Activated naive CD4-positive, alpha-beta T cell treated with anti-CD3 and anti-CD28 coated beads, Interleukin-2, amount 50 U/mL, for 16 hours (primary cell): ENCODE measurements at places on chromosomes 13 and 19.

- no peak for DNase-seq
Measured at GRCh38 chr13:81493144-81493543, 1152.2 kb upstream of the SPRY2 start.

DNA sequence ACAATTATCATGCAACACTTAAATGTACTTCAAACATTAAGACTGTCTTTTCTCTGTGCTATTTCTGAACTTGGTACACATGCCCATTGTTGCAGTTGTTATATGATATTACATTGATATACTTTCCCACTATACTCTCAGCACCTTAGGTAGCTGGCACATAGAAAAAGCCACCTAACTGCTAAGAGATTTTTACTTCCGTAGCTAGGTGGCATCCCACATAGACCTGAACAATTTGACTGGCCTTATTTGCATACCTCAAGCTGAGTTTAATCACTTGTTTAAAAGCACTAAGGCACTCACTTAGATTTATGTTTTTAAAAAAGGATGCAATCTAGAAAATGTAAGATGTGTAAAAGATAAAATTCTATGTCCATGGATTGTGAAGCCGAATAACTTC is 194.2 kb downstream of the POU4F1 start:
- DNase-seq: no peak

DNA sequence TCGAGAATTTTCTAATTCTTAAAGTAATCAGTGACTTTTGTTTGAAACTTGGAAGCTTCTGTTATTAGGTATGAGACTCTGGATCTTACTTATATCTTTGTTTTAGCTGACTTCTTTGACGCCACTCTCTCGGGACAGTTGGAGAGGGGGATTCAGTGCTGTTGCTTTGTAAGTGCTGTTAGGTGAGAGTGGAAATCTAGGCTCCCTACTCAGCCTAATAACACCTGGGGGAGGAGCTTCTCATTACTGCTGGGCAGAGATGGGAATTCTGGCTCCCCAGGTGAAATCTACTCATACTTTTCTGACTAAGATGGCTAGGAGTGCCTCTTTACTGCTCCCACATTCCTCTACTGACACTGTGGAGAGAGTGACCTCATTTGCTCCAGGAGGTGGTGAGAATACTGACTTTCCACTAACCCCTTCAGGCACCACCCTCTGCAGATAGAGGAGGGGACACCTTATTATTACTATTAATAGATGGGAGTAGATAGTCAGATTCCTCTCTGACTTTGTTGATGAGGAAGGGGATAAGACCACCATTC is 324.9 kb upstream of the SPRY2 start:
- no peak for DNase-seq

- no peak for DNase-seq
Measured at GRCh38 chr13:110731072-110731471, 17.6 kb downstream of the ING1 start.

DNA sequence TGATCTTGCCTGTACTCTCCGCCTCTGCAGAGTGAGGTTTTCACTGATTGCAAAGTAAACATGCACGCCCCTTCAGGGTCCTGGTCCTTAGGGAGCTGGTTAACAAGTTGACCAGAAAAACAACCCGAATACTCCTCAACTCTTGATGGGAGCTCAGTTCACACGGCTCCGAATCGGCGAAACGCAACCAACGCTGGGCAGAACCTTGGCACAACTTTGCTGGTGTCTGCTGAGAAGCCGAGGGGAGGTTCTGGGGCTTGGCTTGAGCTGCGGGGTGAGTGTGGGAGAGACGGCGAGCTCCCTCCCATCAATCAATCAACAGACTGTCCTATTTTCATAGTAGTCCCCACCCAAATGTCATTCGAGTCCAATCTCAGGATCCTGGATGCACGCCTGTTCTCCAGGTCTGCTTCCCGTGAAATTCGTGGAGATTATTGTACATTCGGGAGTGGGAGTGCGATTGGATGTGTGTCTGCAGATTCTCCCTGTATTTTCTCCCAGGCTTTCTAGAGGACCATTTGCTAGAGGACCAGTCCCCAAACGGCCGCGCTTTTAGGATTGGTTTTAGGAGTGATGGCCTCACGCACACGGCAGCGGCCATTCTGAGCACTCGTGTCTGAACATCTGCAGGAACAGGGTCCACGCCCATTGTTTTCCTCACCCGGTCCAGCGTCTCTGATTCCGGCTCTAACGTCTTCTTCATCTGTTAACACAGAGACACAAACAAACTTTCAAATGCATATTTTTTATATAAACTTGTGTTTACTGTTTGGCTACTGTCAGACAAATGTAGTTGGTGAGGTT is 51.6 kb upstream of the F7 start:
- DNase-seq: no peak

- DNase-seq: no peak
Measured at GRCh38 chr19:17113127-17113785, 37.7 kb downstream of the MYO9B start.

- DNase-seq: no peak
Measured at GRCh38 chr19:23906835-23907234, 7.9 kb upstream of the ZNF726 start.

DNA sequence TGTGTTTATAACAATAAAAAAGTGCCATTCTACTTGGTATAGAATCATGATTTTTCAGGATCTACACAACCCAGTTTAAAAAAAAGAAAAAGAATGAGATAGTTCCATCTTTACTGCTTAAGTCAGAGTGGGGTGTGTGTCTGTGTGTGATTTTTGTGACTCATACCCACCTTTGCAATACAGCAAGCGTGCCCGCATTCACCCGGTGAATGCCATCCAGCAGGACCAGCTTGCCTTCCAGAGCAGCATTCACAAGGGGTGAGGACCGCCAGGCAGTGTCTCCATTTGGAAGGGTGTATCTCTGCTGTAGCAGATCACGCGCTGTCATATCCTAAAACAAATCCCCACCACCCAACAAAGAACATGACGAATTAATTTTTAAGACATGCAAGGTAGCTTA is 127.7 kb downstream of the VWA8 start:
- DNase-seq: no peak

DNA sequence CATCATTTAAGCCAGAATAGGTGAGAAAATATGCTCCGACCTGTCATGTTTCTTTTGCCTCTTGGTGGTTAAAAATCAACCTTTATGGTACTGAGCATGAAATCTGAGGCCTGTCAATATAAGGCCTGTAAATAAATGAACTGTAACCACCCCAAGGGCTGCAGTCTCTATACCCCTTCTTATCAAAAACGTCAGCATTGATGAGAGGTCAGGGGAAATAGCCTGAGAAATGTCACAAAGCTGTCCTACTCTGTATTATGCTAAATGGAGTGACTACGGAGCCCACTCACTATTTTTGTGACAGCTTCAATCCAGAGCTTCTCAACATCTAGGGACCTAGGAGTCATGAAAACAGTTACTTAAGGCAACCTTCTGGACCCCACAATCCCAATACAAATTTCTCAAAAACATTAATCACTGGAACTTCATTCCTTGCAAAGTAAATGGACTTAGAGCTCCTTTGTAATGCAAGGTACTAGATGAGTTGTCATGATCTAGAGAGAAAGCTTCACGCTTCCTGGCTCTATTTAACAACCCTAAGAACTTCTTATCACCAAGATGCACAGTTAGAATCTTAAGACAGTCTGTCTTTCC is 2.7 kb upstream of the RAP2A start:
- no peak for DNase-seq

DNA sequence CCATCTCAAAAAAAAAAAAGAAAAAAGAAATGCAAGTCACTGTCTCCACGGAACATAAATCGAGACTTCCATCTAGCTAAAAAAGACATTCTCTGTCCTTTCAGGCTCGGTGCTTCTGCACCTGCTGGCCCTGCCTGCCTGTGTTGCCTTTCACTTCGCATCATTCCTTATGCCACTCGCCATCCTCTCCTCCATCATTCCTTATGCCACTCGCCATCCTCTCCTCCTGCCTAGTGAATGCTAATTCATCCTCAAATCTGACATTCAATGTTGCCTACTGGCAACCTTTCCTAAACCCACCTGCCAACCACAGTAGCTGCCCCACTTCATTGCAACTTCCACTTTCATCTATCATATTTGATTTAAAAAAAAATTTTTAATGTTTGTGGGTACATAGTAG is 36.7 kb downstream of the KCTD12 start:
- DNase-seq: no peak

DNA sequence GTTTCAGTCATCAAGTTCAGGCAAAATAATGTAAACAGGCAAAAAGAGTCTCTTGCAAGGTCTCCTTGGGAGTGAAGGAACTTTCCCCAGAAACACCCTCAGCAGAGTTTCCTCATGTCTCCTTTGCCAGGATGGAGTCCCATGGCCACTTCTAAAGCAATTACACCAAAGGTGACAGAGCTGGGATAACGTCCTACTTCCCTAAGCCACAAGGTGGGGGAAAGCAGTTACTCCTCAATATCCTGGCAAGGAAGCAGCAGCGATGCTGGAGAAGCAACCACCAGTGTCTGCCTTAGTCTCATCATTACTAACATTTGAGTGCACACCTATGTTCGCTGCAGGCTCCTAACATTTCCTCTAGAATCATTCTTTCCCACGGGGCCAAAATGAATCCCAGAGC is 88.6 kb downstream of the UBL3 start:
- no peak for DNase-seq

- DNase-seq: no peak
Measured at GRCh38 chr19:41987141-41987860, 6.7 kb downstream of the ATP1A3 start.

GRCh38 chr19:37893845-37894575 is 12.4 kb downstream of the WDR87 start:
- no peak for DNase-seq

- no peak for DNase-seq
Measured at GRCh38 chr13:51258612-51259548, 36.7 kb downstream of the FAM124A start.

DNA sequence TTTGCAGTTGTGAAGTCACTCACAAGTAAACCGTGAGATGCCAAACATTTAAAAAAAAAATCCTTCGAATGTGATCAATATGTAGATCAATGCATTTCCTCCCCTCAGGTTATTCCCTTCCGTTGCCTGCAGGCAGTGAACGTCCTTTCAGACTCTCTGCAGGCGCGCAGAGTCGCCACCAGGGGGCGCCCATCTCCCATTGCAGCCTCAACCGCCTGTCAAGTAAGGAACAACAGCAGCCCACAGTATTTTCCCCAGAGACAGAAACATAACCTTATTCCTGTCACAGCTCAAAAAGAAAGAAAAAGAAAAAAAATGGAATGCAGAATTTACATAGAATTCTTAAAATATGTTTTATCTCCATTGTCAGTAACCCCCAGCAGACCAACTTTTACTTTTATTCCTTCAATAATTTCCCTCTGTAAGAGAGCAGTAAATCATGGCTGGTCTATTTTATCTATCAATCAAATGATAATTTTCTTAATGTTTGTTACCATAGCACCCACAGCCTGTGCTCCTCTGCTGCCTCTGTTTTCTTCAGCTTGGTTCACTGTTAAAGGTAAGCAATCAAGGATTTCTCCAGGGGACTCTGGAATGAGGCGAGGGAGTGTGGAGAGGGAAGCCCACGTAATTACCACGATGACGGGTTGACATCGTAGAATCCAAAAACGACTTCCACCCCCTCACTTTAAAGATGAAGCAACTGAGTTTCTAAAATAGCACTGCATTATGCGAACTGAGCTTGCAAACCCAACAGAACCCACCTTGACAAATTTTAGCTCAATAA is 637.6 kb upstream of the ARGLU1 start:
- peak; percentile 51 for DNase-seq

GRCh38 chr13:98795220-98795619 is 42.7 kb upstream of the SLC15A1 start:
- no peak for DNase-seq

DNA sequence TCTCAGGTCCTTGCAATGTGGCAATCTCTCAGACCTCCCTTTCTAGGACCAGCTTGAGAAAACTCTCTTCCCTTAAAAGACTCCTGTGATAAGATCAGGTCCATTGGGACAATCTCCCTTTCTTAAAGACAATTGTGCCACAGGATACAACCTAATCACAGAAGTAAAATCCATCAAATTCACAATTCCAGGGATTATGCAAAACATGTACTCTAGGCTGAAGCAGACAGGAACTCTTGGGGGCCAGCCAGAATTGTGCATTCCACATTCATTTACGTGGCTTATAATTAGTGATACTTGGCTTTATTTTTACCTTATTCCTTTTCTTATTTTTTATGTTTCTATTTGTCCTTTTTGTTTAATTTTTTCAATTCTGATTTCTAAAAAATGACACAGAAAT is 257.9 kb downstream of the KLF12 start:
- DNase-seq: no peak

DNA sequence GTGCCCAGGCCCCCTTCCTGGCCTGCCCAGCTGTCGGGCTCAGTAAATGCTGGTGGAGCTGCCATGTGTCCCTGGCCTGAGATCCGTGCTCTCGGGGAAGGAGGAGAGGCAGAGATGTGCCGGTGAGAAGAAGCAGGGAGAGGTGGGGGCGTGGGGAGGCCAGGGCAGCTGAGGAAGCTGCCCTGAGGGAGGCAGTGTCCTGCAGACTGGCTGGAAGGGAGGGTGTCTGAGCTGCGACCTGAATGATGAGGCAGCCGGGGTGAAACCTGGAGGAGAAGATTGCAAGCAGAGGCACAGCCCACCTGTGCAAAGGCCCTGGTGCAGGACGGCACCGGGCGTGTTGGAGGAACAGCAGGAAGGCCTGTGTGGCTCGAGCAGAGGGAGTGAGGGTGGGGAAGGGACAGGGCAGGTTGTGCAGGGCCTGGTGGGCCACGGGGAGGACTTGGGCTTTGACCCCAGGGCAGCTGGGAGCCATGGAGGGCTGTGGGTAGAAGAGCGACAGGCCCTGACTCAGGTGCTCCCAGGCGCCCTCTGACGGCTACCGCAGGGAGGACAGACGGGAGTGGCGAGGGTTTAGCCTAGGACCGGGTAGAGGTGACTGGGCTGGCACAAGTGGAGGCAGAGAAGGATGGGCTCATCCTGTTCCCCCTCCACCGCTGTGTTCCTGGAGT is 14.0 kb upstream of the CELF5 start:
- peak; percentile 76 for DNase-seq

- no peak for DNase-seq
Measured at GRCh38 chr13:49690133-49690994, 922 bp downstream of the EBPL start.

- no peak for DNase-seq
Measured at GRCh38 chr19:3100747-3101730, 6.9 kb downstream of the GNA11 start.

- DNase-seq: no peak
Measured at GRCh38 chr19:4807188-4807587, 15.7 kb downstream of the FEM1A start.

GRCh38 chr19:2252055-2252796 is 3.1 kb downstream of the AMH start:
- DNase-seq: no peak

DNA sequence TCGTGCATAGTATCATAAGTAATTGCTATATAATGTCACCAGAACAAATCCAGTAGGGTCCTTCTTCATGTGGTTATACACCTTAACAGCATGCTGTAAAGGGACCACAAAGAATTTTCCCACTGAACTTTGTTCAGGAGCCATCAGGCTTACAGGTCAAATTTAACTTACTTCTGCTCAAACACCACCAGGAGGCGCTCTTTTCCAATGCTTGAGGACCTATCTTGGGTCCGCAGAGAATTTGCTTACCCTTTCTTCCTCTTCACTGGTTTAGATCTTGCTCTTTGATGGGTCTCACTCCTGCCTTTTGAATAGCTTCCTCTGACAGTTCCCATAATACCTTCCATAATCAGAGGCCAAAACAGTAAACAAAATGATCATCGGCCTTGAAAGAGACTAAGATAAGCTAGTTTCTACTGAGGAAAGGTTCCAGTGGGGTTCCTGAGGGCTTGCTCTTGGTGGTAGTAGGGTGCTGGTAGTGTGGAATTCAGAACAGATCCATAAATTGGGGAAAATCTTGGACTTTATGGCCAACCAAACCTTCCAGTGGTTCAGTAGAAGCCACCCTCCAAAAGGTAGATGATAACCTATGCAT is 37.4 kb downstream of the SCGB2B2 start:
- peak; percentile 51 for DNase-seq

GRCh38 chr13:49517461-49517860 is 21.7 kb downstream of the PHF11 start:
- no peak for DNase-seq
